NCI-H1436 treated with DMSO at 0.1 percent for 48 hours (cell line): ENCODE measurements at places on chromosomes 1 and 21.

GRCh38 chr21:38965910-38966504, 160.3 kb downstream of the ETS2 start:
- DNase-seq = no peak

GRCh38 chr21:42161956-42162681, 56.8 kb upstream of the ABCG1 start:
- no peak for DNase-seq

- no peak for DNase-seq
Measured at GRCh38 chr1:158930504-158930903, 848 bp upstream of the PYHIN1 start.

- DNase-seq = no peak
Measured at GRCh38 chr1:235552146-235552716, 48.0 kb upstream of the B3GALNT2 start.

- no peak for DNase-seq
Measured at GRCh38 chr1:109040989-109041620, 797 bp downstream of the WDR47 start.

GRCh38 chr1:5271264-5271663, 616.9 kb downstream of the AJAP1 start:
- DNase-seq = no peak

GRCh38 chr21:44568667-44569556, 4.6 kb upstream of the KRTAP10-4 start:
- DNase-seq = no peak

DNA sequence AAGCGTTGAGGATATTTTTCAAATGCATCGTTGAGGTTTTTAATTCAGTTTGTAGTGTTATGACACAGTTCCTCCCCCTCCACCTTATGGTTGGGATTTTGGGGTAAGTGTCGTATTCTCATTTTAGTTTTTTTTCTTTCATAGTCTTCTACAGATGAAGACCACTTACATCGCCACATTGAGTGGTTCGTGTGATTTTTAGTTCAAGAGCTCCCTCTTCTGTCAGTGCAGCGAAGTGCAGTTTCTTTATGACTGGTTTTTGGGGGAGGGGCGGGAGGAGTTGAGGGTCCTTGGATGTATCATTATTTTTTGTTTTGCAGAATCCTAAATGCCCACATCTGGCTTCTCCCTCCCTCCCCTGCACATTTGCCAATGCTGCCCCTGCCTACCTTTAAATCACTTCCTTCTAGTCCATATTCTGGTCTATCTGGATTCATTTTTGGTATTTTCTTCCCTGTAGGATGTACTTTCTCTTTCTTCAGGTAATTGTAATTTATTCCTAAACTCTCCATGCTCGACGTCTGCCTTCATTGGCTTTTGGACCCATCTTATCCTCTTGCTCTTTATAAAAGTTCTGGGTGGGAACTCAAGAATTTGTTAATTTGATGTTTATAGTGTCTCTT, 433.1 kb downstream of the CAMTA1 start:
- DNase-seq = no peak

DNA sequence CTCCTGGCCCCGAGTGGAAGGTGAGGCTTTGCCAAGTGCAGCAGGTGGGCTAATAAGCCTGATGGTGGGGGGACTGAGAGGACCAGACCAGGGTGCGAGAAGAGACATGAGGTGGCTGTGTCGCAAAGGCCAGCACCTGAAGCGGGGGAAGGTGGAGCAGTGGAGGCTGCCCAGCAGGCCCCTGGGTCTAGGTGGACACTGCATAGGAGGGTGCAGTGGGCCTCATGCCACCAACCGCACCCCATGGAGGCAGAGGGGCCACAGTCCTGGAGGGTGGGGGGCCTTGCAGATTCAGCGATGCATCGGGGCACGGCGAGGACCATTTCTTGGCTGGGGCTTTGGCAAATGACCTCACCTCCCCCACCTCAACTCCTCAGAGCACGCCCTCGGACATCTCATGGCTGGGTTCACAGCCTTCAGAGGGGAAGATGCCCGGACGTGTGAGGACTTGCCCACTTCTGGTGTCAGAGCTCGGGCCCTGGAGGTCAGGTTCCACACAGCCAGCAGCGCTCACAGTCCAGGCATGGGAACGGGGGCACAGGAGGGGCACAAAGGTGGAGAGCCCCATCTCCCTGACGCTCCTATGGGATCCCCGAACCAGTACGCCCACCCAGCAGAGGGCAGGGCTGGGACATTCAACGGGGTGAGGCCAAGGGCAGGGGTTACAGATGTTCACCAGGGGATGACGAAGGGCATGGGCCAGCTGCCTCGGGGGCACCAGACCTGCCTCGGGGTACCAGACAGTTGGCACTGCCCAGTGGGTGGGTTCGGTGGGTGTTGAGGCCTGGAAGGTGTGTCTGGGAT, 35.4 kb downstream of the UBE2G2 start:
- no peak for DNase-seq

- DNase-seq = no peak
Measured at GRCh38 chr1:20469406-20470076, 16.5 kb downstream of the CAMK2N1 start.

GRCh38 chr1:223066415-223066814, 76.6 kb downstream of the TLR5 start:
- no peak for DNase-seq

- no peak for DNase-seq
Measured at GRCh38 chr1:47842228-47842919, 154.8 kb downstream of the TRABD2B start.

DNA sequence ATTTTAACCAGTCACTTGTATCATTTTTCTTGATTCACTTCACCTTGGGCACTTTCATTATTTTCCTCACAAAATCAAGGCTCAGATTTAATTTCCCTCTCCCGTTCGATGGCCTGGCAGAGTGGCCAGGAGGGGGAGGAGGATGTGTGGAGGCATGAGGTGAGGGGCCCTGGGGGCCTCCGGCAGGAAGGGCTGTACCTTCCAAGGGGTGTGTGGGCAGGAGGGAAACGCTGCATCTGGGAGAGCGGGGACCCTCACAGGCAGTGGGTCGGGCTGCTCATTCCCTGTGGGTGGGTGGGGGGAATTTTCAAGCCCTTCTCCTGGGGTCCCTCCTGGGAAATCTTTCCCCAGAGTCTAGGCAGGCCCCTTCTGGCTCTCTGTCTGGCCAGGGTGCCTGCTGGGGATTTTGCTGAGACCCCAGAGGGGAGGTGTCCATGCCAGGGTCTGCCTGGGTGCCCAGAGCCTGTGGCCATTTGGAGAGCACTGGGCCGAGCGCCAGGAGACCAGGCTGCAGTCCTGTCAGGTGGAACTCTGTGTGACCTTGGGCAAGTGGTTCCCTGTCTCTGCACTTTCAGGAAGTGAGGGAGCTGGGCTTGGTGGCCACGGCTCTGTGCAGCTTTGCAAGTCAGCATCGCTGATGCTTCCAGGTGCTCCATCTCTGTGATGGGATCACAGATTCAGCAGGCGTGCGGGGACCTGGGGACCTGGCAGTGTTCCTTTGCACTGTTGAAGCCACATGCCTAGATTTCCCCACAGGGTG, 81.9 kb upstream of the C1orf174 start:
- DNase-seq = no peak

- DNase-seq = no peak
Measured at GRCh38 chr1:162570718-162571117, 9.2 kb downstream of the UAP1 start.

- no peak for DNase-seq
Measured at GRCh38 chr21:34900376-34900775, 148.7 kb downstream of the RUNX1 start.

- DNase-seq = no peak
Measured at GRCh38 chr1:21625390-21626190, 43.6 kb downstream of the RAP1GAP start.

GRCh38 chr1:201566933-201567801, 28.2 kb downstream of the NAV1 start:
- no peak for DNase-seq

DNA sequence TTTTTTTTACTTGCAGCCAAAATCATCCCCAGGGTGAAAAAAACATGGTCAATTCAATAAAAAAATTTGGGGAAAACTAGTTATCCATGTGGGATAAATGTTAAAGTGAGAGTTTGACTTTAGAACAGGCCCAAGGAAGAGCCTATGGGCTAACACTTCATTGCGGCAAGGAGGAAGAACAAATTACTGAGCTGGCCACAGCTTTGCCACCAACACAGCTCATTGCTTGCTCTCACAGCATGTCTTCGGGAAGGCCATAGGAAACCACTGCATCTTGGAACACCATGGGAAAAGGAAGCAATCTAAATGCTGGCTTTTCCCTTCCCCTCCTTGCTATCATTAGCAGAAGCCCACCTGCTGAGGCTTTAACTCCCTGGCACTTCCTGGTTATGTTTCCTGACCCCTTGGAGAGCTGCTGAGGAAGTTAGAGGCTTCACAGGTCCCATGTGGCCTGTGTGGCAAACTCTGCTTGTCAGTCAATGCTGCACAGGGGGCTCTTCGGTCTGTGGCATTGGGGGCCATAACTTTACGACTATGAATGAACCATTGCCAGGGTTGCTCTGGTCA, 86.0 kb downstream of the SLC25A24 start:
- no peak for DNase-seq

- no peak for DNase-seq
Measured at GRCh38 chr1:3349161-3349967, 105.1 kb upstream of the ARHGEF16 start.

GRCh38 chr1:12433323-12434053, 184.5 kb downstream of the DHRS3 start:
- DNase-seq = no peak

- no peak for DNase-seq
Measured at GRCh38 chr1:171426645-171427044, 58.7 kb upstream of the PRRC2C start.

DNA sequence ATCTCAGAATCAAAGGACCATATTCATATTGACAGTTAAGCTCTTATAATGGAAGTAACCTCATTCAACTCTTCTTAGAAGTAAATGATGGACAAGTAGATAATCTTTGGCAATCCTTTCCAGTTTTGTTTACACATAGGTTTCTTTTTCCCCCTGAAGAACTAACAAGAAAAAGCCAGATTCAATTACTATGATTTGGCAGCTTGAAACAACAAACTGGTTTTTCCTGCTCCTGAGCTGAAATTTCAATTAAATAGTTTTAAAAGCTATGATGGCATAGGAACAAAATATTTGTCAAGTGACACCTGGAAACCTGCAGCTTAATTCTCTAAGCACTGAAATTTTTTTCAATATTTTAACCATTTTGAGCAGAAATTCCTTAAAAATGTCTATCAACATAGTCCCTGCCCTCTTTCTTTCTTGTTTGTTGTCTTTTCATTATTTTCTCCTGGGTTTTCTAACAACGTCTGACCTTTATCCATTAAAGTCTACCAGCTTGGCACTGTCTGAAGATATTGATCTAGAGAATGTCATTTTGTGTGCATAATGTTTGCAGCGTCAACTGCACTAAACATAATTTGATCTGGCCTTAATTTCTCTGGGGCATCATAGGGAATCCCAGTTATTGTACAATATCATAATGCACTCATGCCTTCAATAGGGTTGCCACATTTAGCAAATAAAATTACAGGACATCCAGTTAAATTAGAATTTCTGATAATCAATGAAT, 4.0 kb upstream of the SLC35A3 start:
- DNase-seq = no peak

DNA sequence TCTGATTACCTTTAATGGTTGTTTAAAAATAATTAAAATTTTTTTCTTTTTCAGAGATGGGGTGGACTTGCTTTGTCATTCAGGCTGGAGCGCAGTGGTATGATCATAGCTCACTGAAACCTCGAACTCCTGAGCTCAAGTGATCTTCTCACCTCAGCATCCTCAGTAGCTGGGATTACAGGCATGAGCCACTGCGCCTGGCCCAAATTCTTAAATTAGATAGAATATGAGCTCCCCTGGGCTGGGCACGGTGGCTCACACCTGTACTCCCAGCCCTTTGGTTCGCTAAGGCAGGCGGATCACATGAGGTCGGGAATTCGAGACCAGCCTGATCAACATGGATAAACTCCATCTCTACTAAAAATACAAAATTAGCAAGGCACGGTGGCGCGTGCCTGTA, 17.0 kb downstream of the CERS2 start:
- DNase-seq = no peak

GRCh38 chr21:41979751-41980369, 26.0 kb upstream of the C2CD2 start:
- no peak for DNase-seq
